Progenitor cell of endocrine pancreas (in vitro differentiated cells): ENCODE measurements at places on chromosomes 6 and 20.

DNA sequence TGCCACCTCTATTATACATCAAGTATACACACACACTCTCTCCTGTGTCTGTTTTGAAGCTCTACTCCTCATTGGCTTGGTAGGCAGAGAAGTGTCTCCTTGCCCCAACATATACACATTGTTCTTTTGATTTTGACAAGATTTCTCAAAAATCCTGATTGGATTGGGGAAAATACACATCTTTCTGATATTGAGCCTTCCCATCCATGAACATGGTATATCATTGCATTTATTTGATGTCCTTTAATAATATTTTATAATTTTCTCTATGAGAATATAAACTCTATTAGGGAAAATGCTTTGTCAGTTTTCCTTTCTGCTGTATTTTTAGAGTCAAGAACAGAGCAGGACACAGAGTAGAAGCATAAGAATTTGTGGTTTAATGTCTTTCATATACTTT lies 7.2 kb downstream of the TTLL9 start:
- DNase-seq, result no peak

DNA sequence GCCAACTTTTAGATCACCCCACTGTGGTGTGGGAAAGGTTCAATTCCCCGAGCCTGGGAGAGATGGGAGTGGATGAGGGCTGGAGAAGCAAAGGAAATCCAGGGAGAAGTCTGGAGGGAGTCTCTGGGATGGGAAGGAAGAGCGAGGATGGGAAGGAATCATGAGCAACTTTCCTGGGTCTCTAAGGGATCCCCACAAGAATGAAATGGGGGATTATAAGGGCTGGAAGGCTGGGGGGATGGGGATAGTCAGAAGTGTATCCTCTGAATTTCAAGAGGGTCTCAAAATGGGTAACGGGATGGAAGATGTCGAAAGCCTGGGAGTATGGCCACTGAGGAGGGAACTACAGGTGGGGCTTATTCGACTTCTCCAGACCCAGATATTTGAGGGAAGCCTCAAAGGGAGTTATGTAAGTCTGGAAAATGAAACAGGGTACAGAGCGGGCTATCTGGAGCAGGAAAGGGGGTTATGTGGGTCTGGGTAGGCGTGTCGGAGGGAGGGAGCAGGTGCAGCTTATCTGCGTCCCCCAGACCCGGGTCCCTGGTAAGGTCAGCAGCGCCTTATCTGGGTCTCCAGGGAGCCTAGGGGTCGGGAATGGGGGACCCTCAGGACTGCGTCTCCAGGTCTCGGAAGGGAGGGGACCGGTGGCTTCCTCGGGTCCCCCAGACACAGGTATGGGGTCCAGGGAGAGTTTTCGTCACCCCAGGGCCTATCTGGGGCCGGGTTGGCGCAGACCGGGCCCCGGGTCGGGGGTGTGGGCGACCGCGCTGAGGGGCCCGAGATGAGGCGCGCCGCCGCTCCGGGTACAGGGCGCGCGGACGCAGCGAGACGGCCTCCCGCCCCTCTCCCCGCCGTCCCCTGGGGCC lies 550 bp downstream of the PLAGL2 start:
- no peak for DNase-seq

DNA sequence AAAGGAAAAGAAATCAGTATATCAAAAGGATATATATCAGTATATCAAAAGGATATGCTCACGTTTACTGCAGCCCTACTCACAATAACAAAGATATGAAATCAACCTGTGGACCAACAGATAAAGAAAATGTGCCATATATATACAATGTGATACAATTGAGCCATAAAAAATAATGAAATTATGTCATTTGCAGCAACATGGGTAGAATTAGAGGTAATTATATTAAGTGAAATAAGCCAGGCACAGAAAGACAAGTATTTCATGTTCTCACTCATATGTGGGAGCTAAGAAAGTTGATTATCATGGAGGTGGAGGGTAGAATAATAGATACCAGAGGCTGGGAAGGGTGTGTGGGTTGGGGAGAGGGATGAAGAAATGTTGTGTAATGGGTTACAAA lies 102.9 kb upstream of the MARCKS start:
- no peak for DNase-seq

DNA sequence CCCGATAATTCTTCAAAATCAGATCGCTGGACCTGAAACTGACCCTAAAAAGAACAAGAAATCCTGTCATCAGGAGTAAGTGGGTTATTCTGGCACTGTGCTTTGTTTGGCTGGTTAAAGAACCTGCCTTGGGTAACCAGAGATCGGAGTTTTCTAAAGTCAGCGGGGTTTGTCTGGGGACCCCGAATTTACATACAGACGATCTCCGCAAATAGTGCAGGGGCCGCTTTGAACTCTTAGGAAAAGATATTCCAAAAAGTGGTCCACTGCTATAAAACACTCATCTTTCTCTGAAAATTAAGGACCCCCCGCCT lies 33.0 kb upstream of the BTN3A2 start:
- no peak for DNase-seq

DNA sequence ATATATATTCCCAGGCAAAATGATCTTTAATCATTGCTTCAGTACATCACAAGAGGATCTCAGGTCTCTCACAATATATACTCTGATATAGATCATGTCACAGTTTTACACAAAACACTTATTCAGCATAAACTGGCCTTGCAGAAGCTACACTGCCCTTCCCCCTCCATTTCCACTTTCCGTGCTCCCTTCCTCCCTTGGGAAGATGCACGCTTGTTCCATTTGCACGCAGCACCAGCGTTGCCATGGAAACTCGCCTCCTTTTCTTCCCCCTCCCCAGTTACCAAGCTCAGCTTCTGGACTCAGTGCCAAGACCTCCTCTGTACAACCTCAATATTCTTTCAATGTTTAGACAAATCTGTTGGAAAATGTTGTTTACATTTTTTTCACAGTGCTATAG lies 154.6 kb downstream of the RFPL4B start:
- DNase-seq, result no peak

DNA sequence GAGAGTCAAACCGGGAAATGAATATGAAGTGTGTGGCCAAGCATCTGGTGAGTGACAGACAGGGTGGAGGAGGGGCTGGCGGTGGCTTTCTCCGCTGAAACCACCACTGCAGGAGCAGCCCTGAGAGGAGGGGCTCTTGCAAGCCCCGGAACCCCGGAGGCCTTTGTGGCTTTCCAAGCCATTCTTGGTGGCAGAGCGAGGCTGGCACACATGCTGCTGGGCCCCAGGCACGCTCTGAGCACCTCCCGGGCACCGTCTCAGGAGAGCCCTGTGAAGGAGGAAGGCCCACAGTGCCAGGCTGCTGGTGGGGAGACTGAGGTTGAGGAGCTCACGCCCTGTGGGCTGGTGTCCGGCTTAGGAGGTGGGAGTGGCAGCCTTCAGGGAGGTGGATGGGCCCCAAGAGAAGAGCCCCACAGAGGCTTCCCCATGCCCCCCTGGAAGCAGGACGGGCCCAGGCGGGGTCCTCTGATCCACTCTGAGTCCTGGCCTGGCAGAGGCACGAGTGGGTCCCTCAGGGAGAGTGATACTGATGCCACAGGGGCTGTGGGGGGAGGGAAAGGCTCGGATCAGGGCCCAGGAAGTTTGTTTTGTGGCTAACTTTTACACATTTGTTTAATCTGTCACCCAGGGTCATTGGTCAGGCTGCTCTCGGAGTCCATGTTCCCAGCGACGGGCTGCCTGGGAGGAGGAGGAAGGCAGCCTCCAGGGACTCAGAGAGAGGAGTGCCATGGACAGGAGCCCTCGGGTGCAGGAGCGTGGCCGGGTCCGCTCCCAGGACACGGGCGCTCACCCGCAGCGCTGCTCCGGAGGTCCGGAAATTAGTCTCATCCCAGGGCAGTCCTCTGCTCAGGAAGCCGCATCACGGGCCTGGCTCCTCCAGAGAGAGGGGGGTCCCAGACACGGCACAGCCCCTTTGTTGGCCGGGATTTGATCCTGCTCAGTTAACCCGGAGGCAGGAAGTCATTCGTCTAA lies 170.7 kb downstream of the ERMARD start:
- DNase-seq, result no peak

DNA sequence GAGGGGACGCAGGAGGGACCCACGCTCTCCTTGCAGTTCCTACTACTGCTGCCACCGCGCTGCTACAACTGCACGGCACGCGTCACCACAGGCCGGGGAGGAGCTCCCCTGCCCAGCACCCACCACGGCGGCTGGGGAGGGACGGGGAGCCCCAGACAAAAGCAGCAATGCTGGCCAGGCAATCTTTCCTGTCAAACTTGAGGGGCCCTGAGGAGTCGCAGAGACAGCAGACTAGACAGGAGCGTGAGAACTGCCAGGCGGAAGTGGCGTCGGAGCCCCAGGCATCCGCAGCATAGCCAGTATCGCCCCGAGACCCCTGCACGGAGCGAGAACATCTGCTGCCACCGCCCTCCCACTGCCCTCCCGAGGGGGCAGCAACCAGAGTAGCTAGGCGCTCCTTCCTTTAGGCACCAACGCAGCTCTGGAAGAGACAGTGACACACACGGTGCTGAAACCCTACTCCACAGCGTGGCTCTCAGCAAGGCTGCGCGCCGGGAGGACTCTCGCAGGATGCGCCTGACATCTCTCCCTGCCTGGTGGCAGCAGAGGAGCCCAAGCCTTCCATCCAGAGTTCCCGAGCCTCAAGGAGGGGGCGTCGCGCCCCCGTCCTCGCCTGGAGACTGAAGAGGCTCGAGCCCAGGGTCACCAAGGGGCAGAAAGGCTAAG lies 2.2 kb downstream of the TAF4 start:
- DNase-seq, result no peak

DNA sequence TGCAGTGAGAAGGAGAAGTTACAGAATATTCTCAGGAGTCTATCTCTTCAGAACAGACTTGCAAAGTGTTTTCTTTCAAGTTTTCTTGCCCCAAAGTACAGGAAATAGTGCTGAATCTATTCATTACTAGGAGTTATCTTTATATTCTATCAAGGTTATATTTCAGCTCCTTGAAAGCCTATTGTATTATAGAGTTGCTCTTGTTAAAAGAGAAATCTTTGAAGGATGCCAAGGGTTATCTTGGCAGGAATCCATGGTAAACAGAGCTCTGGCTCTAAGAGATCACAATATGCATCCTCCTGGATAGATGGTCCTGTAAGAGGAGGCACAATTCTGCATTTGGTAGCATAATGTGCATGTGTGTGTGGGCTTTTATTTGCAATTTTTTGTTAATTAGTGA lies 21.2 kb upstream of the SNRPB2 start:
- DNase-seq, result no peak

- DNase-seq, result no peak
These were observed 651.3 kb downstream of the KIF16B start for GRCh38 chr20:15921930-15922329.

- no peak for DNase-seq
These were observed 689.9 kb upstream of the CITED2 start for GRCh38 chr6:140064366-140064765.

DNA sequence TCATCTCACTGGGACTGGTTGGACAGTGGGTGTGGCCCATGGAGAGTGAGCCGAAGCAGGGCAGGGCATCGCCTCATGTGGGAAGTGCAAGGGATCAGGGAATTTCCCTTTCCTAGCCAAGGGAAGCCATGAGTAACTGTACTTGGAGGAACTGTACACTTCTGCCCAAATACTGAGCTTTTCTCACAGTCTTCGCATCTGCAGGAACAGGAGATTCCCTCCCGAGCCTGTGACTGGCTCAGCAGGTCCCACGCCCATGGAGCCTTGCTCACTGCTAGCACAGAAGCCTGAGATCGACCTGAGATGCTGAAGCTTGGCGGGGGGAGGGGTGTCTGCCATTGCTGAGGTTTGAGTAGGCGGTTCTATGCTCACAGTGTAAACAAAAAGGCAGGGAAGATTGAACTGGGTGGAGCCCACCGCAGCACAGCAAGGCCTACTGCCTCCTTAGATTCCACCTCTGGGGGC lies 10.4 kb upstream of the CALHM5 start:
- no peak for DNase-seq

DNA sequence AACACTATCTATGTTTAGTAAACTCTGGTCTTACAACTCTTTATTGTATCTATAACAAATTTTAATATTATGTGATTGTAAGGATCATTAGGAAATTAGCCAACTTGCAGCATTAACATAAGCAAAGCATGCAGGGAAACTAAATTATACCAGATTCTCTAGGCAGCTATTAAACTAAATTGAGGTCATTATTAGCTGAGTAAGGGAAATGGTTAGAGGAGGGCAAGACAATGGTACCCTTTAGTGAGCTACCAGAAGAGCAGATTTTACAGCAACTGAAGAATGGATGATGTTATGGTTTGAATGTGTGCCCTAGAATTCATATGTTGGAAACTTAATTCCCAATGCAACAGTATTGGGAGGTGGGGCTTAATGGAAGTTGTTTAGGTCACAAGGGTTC lies 79.1 kb downstream of the SMPDL3A start:
- no peak for DNase-seq

- DNase-seq, result no peak
These were observed 32.3 kb downstream of the CNKSR3 start for GRCh38 chr6:154478021-154478700.

DNA sequence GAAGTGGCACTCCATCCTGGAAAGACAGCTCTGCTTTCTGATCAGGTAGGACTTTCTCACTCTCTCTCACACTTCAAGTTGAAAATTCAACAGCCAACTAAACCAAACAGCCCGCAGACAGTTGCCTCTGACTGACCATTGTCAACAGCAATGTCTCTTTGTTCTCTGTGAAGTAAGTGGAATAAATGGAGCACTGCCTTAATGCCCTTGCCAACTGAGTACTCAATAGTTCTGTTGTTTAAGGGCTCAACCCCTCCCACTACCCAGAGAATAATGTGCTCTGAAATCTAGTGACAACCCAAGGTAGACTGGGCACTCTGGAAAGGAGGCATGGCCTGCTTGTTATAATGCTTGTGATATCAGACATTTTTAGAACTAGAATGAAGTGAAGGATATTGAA lies 16.8 kb upstream of the BCLAF1 start:
- no peak for DNase-seq

- DNase-seq, result no peak
These were observed 23.6 kb upstream of the APCDD1L start for GRCh38 chr20:58538752-58539151.

- DNase-seq, result no peak
These were observed 123.3 kb upstream of the SLC2A12 start for GRCh38 chr6:134175532-134176263.

DNA sequence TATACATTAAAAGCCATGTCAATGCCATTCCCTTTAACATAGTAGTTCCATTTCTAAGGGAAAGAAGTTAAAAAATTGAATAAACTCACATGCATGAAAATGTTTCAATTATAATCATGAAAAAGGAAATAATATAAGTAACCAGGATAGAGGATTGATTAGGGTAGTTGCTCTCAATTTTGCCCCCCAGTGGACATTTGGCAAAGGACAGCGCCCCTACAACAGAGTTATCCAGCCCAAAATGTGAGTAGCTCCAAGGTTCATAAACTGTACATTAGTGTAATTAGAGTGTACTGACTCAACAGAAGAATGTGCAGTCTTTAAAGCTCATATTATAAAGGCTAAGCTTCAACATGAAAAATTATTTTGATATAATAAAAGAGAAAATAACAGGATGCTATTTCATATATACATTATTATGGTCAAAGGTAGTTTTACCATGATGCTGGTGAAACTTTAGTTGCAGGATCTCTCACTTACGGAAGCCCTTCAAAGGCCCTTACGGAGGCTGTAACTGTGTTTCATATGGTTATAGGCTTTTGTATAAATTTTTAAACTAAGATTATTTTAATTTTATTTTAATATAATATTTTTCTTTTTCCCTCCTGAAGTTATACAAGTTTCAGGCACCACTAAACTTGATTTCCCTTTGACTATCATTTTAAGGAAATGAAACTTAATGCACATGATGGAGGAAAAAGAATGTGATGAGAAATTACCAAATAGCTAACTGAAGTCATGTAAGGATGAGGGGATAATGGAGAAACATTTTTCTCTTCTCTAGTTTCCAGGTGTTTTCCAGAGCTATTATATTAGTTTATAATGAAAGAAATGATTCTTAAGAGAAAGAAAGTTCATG lies 403.6 kb downstream of the PLCB1 start:
- DNase-seq, result no peak
